ENCODE measurements at places on chromosomes 2 and 18. TPM values are rescaled to one million over a fixed set of nuclear protein-coding genes. Genes with fewer than 3 reads are reported as not detected.

GRCh38 chr2:223541546-223541945 is 60.6 kb downstream of the SCG2 start:
- DNase-seq = no peak

- DNase-seq = no peak
Measured at GRCh38 chr2:65061910-65062339, 5.7 kb downstream of the CEP68 start.

DNA sequence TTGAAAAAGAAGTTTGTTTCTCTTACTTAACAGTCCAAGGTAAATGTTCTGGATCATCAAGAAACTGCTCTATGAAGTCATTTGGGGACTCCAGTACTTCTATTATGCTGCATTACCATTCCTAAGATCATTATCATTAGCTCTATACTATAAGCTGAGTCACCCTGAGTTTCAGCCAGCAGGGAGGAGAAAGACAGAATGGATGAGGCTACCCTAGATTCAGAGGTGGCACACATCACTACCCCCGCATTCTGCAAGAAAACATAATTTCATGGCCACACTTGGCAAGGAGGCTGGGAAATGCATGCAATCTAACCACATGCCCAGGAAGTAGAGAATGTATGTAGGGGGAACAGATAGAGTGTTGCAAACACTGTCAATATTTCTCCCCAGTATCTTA is 16.6 kb upstream of the LNPK start:
- no peak for DNase-seq

- peak; percentile 92 for DNase-seq
Measured at GRCh38 chr2:43075054-43075593, 151.3 kb downstream of the ZFP36L2 start.

GRCh38 chr2:8740136-8740535 is 58.3 kb downstream of the ID2 start:
- no peak for DNase-seq

GRCh38 chr2:233892793-233893192 is 24.4 kb upstream of the TRPM8 start:
- no peak for DNase-seq

Gene TNFAIP6
- 1.7 TPM for polyA plus RNA-seq

Data from urinary bladder (tissue), 4 donors.